ENCODE measurements at places on chromosomes 5 and 9.

DNA sequence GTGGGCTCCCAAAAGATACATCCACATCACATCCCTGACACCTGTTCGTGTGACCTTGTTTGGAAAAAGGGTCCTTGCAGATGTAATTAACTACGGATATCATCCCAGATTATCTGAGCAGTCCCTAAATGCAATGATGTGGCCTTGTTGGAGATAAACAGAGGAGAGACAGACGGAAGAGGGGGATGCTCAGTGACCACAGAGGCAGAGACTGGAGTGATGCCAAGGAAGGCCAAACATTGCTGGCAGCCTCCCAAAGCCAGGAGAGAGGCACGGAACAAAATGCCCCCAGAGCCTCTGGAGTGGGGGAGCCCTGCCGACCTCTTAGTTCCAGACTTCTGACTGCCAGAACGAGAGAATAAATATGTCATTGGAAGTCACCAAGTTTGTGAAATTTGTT lies 15.0 kb upstream of the VAV2 start:
- no peak for DNase-seq

GRCh38 chr5:174320051-174320450 lies 274.5 kb downstream of the NSG2 start:
- DNase-seq = no peak

- DNase-seq = no peak
Measured at GRCh38 chr9:76216161-76216649, 178.0 kb downstream of the RFK start.

- DNase-seq = no peak
Measured at GRCh38 chr5:145689235-145689634, 145.9 kb downstream of the PRELID2 start.

DNA sequence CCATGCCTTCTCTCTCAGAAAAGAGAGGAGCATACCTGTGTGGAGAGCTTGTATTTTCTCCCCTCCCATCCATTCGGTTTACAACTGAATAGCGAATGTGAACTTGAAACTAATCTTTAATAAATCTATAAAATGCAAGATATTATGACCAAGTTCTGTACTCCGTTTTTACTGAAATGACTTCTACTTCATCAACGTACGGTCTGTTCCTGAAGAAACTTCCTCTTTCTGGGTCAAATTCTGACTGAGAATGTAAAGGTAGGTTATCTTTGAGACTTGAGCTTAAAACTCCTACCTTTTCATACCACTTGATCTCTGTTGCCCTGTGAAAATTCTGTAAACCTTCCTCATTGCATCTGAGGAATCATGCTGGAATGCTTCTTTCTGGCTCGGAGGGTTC lies 4.2 kb upstream of the CTNNAL1 start:
- DNase-seq = no peak

DNA sequence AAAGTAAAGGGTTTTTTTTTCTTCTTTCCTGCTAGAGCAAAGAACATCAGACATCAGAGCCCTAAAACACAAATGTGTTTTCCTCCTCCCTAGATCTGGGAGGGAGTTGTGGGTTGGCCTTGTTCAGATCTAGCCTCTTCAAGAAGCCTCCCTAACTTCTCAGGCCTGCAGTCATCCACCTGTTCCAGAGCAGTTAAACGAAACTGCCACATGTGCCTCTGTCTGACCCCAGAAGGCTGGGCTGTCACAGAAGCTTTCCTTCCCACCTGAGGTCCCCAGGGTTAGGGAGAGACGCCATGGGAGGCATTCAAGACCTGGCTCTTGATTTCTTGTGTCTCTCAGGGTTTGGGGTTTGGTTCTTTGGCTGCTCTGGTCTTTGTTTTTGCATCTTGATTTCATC lies 87.0 kb downstream of the DAB2IP start:
- no peak for DNase-seq

DNA sequence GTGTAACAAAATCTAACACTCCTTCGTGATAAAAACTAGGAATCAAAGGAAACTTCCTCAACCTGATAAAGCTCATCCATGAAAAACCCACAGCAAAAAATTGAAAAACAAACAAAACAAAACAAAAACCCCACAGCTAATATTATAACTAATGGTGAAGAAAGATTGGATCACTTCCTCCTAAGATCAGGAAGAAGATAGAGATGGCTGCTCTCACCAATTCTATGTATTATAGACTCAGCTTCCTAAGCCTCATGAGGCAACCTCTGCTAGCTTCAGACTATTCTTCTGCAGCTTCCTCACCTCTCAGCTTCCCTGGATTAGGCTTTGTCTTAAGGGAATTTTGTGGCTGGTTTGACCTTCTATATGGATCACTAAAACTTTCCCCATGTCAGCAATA lies 40.1 kb downstream of the PHAX start:
- no peak for DNase-seq

DNA sequence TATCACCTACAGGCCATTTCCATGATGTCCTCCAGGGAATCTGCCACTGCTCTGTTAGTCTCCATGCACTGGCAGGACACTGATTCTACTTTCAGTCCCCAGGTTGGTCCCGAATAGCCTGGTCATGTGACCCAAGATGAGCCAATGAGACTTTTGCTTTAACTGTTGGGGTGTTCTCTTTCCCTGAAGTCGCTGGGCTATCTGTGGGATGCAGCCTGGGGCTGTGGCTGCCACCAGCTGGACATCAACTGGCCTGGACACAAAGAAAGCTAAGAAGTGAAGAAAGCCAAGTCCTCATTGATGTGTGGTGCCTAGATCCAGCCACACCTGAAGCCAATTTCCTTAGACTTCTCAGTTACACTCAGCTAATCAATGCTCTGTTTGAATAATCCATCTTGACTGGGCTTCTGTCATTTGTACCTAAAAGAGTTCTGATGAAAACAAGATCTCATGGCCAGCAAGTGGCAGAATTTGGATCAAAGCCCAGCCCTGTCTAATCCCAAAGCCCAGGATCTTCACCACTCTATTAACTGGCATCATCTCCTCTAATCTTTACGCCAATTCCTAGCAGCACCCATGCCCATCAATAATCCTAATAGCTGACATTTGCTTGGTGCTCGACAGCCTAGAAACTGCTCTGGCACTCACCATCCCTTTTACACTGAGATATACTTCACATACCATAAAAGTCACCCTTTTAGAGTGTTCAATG lies 37.0 kb downstream of the SH3PXD2B start:
- DNase-seq = no peak

GRCh38 chr9:112670991-112671625 lies 46.8 kb downstream of the INIP start:
- DNase-seq = no peak

GRCh38 chr5:110932755-110933488 lies 138.6 kb upstream of the TSLP start:
- DNase-seq = no peak

GRCh38 chr9:134356496-134357470 lies 30.5 kb downstream of the RXRA start:
- no peak for DNase-seq

- no peak for DNase-seq
Measured at GRCh38 chr5:30843541-30843940, 349.9 kb upstream of the CDH6 start.

Data from activated CD4-positive, alpha-beta T cell treated with anti-CD3 and anti-CD28 coated beads, Interleukin-2, Interleukin-6, amounts not matched to agents 100 ng/mL and 50 ng/mL, durations not matched to agents 16 hours and 8 hours (primary cell).